ENCODE measurements at places on chromosomes 4 and X.
A peak's percentile ranks its signal among the peaks of the same experiment; 100 is the strongest.

DNA sequence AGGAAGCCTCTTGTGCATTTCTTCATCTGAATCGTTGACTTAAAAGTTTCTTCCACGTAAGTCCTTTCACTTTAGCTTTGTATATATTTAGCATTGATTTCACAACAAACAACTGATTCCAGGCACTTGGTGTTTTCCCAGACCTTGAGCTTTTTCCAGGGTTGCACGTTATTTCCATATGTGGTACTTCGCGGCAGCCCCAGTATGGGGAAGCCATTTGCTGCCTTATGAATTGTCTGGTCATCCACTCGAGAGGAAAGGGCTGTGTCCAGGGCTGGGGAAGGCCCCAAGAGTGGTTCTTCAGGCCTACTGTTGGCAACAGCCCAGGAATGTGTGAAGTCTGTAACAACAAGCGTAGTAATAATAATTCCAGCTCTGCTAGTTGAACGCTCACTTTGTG is 2.8 kb upstream of the TLR8 start:
- DNase-seq = peak; percentile 72

DNA sequence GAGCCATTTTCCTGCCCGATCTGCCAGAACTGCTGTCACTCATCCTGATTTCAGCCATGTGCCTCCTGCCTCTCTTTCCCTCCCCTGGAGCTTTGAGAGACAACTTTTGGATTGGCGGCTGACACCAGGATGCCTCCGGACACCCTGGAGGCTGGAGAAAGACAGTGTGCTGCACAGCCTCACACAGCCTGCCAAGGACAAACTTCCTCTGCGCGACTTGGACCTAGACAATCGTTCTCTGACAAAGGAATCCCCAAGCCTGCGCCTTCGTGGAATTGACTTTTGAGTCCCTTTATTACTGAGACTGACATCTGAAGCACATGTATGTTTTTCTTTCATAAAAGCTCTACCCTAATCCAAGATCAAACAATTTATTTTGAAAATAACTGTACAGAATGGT is 10.8 kb upstream of the LDB2 start:
- no peak for DNase-seq

DNA sequence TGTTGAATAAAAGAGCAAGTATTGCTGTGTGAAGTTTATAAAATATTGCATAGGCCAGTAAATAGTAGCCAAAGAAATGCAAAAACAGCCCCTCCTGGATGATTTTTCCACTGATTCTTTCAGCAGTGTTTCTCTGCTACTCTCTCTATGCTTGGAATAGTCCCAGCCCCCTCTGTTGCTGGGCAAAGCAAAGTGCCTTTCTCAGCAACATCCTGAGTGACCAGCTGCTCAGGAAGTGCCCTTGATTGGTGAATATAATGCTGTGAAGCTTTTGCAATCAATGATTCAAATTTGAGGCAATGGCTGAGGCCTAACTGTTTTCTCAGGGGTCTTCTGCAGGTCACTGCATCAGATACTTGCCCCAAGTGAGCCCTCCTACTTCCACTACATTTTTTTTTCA is 656.7 kb downstream of the ZNF674 start:
- no peak for DNase-seq

DNA sequence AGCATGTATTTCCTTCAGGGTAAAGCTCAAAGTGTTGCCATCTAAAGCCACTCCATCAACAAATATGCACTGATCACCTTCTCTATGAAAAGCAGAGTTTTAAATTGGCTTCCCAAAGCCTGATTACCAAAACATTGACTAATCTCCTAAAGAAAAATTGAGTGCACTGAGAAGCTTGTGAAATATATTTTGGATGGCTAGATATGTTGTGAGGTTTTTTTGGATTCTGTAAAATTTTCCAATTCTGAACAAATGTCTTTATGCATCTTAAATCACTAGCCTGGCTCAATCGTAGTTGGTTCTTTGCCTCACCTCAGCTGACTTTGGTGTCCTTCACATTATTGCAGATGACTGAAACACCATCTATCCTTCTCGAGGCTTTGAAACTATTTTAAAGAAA is 14.9 kb upstream of the EXOSC9 start:
- no peak for DNase-seq

GRCh38 chr4:25307596-25307995 is 5.0 kb upstream of the ZCCHC4 start:
- DNase-seq = no peak

DNA sequence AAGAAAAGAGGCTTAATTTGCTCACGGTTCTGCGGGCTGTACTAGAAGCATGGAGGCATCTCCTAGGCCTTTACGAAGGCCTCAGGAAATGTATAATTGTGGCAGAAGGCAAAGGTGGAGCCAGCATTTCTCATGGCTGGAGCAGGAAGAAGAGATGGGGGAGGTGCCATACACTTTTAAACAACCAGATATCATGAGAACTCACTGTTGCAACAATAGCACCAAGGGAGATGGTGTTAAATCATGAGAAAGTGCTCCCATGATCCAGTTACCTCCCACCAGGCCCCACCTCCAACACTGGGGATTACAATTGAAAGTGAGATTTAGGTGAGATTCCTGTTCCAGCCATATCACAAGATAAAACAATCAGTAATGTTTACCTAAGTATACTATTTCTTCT is 45.5 kb downstream of the MTHFD2L start:
- no peak for DNase-seq

- DNase-seq = peak; percentile 32
These were observed 736 bp downstream of the IDS start for GRCh38 chrX:149504226-149504914.

GRCh38 chrX:154718616-154719015 is 32.3 kb downstream of the GAB3 start:
- DNase-seq = peak; percentile 73

DNA sequence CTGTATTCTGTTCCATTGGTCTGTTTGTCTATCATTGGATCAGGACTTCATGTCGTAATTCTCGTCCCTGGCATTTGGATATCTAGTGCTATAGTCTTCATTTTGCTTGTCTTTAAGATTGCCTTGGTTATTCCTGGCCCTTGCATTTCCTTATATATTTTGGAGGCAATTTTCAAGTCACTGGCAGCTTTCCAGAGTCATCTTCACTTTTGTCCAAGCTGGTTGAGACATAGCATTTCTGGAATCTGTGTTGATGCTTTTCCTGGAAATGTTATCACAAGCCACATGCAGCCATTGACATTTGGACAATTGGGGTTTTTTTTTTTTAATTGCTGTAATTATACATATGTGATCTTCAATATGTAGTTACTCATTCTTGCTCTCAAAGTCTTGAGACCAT is 45.2 kb upstream of the HGFAC start:
- DNase-seq = no peak

DNA sequence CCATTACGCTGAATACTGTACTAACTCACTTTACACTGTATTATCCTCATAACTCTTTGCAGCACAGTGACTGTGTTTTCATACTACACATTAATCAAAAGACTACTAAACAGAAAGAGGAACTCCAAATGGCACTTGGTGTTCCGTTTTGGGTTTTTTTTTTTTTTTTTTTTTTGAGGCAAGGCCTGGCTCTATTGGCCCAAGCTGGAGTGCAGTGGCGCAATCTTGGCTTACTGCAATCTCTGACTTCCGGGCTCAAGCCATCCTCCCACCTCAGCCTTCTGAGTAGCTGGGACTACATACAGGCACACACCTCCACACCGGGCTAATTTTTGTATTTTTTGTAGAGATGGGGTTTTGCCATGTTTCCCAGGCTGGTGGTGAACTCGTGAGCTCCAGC is 10.7 kb downstream of the KLHL8 start:
- DNase-seq = peak; percentile 90

DNA sequence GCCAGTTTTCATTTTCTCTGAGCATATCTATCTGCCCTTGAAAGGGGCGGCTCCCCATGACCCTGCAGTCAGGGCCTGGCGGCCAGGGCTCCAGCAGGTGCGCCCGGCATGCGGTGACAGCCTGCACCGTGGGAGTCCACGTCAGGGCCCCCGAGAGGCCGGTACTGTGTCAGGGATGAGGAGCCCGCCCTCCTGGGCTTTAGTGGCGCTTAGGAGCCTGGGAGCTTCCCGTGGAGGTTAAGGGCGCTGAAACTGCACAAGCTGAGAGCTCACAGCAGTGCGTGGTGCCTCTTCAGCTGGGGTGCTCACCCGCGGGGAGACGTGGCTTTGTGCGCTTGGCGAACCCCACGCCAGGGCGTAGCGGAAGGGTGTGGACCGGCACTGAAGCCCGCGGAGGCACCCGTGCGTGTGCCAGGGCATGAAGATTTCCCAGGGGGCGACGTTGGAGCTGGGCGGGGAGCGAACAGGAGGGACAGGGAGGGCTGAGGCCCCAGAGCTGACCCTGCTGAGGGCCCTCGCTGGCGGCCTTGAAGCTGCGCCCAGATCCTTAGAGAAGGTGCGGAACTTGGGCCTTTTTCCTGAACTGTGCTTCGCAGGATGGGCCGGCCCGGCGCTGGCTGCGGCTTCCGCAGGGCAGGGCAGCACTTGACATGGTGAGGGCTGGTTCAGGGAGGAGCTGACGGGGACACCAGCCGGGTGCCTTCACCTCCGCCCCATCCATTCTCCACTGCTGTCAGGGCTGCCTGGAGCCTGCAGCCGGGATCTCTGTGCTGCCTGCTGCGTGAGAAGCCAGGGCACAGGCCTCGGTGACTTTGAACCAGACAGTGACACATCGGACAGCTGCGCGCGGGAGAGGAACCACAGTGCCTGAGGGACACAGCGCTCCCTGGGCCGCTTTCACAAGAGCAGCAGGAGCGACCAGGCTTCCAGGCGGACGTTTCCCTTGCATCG is 32.9 kb downstream of the HTT-AS start:
- DNase-seq = peak; percentile 58

GRCh38 chr4:160180211-160180610 is 1077.3 kb downstream of the RAPGEF2 start:
- no peak for DNase-seq

- DNase-seq = no peak
These were observed 58.4 kb upstream of the HS3ST1 start for GRCh38 chr4:11487139-11487538.

- DNase-seq = no peak
These were observed 1.4 kb downstream of the AFAP1 start for GRCh38 chr4:7938266-7938608.

DNA sequence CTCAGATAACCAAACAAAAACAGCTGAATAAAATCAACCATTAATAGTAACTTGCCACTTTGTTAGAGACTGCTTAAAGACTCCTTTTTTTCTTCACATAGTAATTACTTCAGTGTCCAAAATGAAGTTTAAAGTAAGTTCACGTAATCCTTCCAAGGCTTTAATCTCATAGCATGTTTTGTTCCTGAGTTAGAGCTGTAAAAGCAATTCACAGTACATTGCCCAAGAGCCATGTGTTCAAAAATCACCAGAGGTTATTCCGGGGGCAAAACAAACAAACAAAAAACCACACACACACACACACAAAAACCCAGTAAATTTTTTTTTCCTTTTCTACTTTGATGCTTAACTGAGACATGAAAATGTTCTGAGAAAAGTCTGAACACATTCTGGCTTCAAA is 6.1 kb downstream of the GPR82 start:
- no peak for DNase-seq
